A549 treated with AZD2906 at 1 μM for 4 hours (cell line): ENCODE measurements at places on chromosomes 12 and 14. TPM values are rescaled to one million over a fixed set of nuclear protein-coding genes. Genes with fewer than 3 reads are reported as not detected.

The MGAT4C gene
- total RNA-seq: 0.02 to 0.06 TPM (median 0.05 TPM) in 3 of 5 replicates, not detected in the others

The LRP1-AS gene
- total RNA-seq: not detected in 5 replicates

The KRT6A gene
- 10.0 to 14.8 TPM (median 12.1 TPM) in 5 replicates for total RNA-seq

The REP15 gene
- total RNA-seq: 0.14 to 0.52 TPM (median 0.30 TPM) in 5 replicates

The HNRNPA1 gene
- 1,458 to 2,838 TPM (median 1,525 TPM) in 5 replicates for total RNA-seq

The INHBC gene
- 0.05 to 0.06 TPM (median 0.05 TPM) in 3 of 5 replicates, not detected in the others for total RNA-seq

The CIPC gene
- total RNA-seq: 5.9 to 8.5 TPM (median 6.5 TPM) in 5 replicates

The KRT72 gene
- total RNA-seq: 0.05 TPM in 1 of 5 replicates, not detected in the others

The DEGS2 gene
- total RNA-seq: 1.5 to 3.7 TPM (median 3.0 TPM) in 5 replicates

The TCL1B gene
- not detected in 5 replicates for total RNA-seq

The ATL1 gene
- total RNA-seq: 4.7 to 7.0 TPM (median 5.1 TPM) in 5 replicates

The KDM2B gene
- 18.4 to 20.3 TPM (median 18.8 TPM) in 5 replicates for total RNA-seq

The SMIM41 gene
- total RNA-seq: not detected in 5 replicates

The PTPRO gene
- total RNA-seq: 0.03 to 0.07 TPM (median 0.05 TPM) in 5 replicates

The GPR162 gene
- 0.26 to 0.41 TPM (median 0.33 TPM) in 5 replicates for total RNA-seq

The CDCA3 gene
- total RNA-seq: 72.8 to 80.0 TPM (median 76.6 TPM) in 5 replicates

The RNASE3 gene
- total RNA-seq: not detected in 5 replicates

The WDR20 gene
- total RNA-seq: 20.4 to 23.7 TPM (median 21.8 TPM) in 5 replicates

The CCDC175 gene
- total RNA-seq: not detected in 5 replicates

The ADAM20 gene
- 0.02 to 0.03 TPM in 2 of 5 replicates, not detected in the others for total RNA-seq

The GLIPR1L1 gene
- total RNA-seq: not detected in 5 replicates
